ENCODE measurements at places on chromosomes 12 and 14. TPM values are rescaled to one million over a fixed set of nuclear protein-coding genes. Genes with fewer than 3 reads are reported as not detected.

DNA sequence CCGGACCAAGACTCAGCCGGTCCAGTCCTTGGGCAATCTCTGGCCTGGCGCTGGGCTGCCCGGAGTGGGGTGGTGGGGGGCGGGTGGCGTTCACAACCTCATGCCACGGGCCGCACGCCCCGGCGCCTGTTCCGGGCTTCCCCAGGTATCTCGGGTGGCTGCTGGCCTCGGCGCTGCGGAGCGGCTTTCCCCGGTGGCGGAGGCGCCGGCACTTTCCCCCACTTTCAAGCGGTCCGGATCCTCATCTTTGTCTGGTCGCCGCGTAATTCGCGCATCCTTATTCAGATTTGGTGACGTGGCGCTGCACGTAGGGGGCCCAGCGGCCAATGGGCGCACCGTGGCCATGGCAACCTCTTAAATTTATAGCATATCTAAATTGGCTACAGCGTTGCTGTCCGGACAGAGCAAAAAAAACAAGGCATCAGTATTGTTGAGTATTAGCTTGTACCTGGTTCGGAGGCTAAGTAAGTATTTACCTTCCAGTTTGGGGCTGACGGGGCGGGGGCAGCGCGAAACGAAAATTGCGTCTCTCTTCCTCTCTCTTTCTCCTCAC lies at the start of gene LHX5:
TSS of gene LHX5 (minus strand) at position 253 of the 553 bp plus-strand sequence. CDS start 373 bp downstream, outside the sequence.
- DNase-seq, result no peak

GRCh38 chr12:104355630-104356029 lies 52.1 kb downstream of the EID3 start:
- DNase-seq, result no peak

DNA sequence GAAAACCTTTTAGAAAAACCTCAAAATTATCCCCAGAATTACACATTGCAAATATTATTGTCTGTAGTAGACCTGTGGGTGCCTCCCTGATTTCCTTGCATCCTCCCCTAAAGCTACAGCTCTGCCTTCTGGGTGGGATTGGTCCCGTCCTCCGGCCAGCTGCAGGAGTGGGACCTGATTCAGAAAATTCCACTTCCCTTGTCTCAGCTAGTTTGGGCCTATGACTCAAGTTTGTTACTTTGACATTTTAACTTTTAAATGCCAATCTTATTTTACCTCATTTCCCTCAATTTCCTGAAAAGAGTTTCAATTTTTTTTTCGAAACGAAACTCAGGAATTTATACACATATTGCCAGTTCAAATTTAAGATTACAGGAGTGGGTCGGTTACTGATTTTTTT lies 13.2 kb upstream of the SLC41A2 start:
- no peak for DNase-seq

DNA sequence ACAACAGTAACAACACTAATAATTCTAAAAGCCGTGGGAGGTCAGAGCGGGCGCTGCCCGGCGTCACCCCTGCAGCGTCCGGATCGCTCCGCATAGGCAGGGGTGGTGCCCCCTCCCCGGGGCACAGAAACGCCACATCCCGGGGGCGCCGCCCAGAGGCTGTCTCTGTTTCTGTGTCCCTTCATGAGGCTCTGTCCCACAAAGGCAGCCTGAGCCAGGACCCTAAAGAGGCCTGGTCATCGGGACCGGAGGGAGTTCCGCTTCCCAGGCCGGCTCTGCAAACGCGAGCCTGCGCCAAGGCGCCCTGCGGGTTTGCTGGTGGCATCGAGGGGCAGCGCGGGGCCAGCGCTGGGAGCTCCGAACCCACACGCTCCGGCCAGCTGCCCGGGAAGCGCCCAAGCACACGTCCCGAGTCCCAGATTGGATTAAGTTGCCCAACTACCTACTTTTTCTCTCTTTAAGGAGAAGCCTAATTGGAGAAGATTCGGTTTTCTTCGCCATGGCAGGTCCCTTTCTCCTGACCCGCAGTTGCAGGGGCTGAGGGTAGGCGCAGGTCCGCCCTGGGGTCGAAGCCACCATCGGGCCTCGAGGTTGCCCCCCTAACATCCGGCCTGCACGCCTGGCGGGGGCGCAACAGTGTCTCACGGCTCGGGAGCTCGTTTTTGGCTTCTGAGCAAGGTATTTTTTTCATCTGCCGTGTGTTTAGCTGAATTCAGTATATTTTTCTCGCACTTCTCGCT lies 421.7 kb downstream of the VRK1 start:
- DNase-seq, result no peak

DNA sequence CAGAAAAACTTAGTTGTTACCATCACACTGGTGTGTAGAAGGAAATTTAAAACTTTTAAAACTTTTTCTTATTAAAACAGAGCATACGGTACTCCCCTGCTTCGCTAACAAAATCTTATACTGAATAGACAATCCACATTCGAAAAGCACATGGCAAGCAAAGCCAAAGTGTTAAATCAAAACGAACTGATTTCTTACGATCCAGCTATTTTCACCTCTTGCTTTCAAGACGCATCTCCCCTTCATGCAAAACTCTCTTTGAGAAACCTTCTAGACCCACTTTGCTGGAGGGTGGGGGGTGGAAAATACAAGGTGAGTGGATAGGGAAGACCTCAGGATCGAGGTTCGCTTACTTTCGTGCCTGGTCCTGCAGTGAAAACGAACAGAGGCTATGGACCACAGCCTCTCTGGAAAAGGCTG lies 328 bp downstream of the INTS13 start:
- no peak for DNase-seq

LMNTD1 gene
- polyA plus RNA-seq, result 0.11 TPM

HCAR2 gene
- polyA plus RNA-seq, result 4.0 TPM

SSPN gene
- polyA plus RNA-seq, result 50.2 TPM

All from urinary bladder (tissue), 4 donors.